ENCODE measurements at places on chromosomes 6 and 20.
A peak's percentile ranks its signal among the peaks of the same experiment; 100 is the strongest.

- DNase-seq: no peak
Observed at GRCh38 chr6:154012852-154013251, 26.2 kb upstream of the OPRM1 start.

DNA sequence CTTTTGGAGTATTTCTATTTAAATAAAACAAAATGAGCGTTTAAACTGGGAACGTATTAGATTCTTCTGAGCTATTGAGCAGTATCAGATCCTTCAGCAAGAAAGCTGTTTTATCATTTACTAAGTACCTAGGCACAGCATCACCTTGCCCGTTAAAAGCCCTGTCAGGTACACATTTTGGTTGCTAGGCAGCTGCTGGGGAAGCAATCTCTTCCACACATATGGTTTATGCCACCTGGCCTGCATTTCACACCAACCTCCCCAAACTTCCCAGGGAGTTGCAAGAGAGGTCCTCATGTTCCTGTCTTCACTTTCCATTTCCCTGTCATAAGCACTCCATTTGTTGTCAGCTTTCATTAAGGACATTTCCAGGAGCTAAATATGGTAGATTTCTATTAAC, 400.1 kb downstream of the PLCB1 start:
- no peak for DNase-seq

DNA sequence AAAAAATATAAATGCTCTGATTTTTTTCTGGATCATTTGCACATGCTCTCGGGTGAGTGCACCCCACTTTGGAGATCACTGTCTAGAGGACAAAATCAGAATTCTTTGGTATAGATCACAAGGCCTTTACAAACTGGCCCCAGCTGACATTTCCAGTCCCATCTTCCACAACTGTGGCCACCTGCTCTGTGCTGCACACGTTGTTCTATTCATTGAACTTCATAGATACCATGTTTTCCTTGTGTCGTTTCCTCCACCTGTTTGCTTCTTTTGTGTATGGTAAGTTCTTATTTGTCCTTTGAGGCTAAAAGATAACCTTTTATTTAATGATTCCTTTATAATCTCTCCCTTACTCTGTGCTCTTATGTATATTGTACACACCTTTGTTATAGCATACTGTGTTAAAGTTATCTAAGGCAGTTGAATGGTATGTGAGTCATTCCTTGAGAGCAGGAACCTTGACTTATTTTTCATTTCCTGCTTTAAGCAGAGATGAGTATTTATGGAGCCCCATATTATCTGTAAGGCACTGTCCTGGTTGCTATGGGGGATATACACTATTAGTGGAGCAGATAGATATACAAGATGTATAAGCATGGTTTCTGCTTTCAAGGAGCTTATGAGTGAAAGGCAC, 12.0 kb upstream of the SLC17A5 start:
- DNase-seq: no peak

DNA sequence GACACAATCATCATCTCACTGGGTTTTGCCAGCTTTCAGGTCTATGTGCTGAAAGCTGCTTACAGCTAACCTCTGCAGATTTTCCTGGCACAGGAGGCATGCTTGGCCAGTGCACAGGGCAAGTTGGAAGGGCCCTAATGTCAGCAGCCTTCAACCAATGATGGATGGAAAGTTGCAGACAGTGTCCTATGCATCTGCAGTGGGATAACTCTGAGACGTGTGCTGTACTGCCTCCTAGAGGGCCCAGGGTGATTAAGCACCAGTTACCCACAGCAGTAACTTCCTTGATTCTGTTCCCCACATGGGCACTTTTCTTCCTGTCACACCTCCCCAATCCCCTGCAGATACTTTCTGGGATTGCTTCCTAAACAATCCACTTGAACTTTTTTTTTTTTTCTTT, 38.6 kb downstream of the OVOL2 start:
- no peak for DNase-seq

- peak; percentile 82 for DNase-seq
Observed at GRCh38 chr20:41316602-41317545, 657 bp downstream of the ZHX3 start.

- DNase-seq: no peak
Observed at GRCh38 chr20:24485981-24486380, 16.6 kb downstream of the SYNDIG1 start.

DNA sequence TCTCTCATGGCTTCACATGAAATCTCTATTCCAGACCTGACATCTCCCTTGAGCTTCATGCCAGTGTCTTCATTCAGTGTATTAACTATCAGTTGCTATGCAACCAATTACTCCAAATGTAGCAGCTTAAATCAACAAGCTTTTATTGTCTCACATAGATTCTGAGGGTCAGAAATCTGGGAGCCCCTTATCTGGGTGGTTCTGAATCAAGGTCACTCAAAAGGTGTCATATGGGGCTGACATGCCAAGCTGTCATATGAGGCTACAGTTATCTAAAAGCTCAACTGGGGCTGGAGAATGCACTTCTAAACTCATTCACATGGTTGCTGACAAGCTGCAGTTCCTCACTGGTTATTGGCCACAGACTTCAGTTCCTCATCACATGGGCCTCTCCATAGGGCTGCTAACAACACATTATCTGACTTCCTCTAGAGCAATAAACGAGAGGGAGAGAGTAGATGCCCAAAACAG, 7.3 kb upstream of the CGA start:
- no peak for DNase-seq

DNA sequence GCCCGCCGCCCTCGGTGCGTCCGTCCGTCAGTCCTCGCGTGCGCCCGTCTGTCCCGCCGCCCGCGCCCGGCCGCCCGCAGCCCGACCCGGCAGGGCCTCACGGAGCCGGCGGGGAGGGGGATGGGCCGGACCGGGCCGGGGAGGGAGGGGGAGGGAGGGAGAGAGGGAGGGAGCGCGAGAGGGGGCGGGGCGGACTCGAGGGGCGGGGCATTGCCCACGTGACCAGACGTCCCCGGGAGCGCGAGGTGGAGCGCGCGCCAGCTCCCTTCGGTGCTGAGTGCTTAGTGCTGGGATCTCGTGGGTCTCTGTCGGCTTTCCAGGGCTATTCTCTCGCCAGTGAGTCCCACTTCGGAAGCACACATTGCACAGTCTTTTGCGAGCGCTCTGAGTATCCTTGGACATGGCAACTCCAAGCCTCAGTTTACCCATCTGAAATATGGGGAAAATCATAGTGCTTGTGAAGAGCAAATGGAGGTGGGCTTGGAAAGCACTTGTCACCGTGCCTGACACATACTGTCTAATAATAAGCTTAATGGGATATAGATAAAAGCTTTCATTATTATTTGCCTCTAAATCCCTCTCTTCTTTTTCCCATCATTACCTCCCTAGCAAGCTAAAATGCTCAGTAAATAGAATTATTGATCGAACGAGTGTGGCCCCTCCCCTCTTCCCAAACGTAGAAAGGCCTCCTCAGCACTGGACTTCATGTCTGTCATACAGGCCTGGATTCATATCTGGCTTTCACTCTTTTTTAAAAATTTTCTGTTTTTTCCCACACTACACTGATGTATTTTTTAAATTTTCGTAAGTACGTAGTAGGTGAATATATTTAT, at the start of gene NCOA6:
Gene NCOA6, minus strand, starts transcription at position 122 of the 833 bp plus-strand sequence. CDS start 43,296 bp downstream, outside the sequence.
- DNase-seq: peak; percentile 83

DNA sequence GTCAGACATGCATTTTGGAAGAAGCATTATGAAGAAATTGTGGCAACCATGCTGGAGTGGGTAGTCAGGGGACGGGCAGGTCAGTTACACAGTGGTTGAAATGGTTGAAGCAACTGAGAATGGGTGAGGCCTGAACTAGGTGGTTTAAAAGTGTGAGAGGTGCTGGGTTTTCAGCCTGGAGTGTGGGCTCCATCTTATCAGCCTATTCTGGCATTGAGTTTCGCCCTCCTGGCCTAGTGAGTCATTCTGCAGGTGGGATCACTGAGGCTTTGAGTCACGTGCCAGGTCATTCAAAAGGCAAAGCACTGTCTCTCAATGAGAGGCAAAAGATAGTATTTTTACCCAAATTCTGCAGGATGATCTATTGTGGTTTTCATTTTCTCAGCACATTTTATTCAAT, 181.9 kb upstream of the CHD6 start:
- DNase-seq: no peak

- DNase-seq: peak; percentile 12
Observed at GRCh38 chr6:15063253-15063853, 182.5 kb upstream of the JARID2 start.

DNA sequence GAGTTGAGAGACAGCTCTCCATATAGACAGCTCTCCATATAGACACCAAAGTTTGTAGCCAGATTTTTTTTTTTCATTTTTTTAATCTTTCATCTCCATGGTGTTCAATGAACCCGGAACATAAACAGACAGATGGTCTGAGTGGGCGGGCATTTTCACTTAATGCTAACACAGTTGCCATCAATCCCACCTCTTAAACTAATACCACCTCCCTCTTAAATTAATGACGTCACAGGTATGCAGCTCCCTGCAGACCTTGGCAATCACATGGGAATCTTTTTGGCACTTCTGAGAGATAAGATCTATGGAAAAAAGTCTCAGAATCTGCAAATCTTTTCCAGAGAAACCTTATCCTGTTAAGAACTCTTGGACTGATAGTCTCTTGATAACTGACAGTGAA, 43.2 kb downstream of the PFDN4 start:
- no peak for DNase-seq

DNA sequence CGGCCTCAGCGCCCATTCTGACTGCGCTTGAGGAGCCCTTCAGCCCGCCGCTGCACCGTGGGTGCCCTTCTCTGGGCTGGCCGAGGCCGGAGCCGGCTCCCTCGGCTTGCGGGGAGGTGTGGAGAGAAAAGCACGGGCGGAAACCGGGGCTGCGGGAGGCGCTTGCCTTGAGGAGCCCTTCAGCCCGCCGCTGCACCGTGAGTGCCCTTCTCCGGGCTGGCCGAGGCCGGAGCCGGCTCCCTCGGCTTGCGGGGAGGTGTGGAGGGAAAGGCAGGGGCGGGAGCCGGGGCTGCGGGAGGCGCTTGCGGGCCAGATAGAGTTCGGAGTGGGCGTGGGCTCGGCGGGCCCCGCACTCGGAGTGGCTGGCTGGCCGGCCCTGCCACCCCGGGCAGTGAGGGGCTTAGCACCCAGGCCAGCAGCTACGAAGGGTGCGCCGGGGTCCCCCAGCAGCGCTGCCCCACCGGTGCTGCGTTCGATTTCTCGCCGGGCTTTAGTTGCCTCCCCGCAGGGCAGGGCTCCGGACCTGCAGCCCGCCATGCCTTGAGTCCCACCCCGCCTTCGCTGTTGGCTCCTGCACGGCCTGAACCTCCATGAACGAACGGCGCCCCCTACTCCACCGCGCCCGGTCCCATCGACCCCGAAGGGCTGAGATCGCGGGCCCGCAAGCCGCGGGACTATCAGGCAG, 45.7 kb upstream of the MCUR1 start:
- DNase-seq: no peak

DNA sequence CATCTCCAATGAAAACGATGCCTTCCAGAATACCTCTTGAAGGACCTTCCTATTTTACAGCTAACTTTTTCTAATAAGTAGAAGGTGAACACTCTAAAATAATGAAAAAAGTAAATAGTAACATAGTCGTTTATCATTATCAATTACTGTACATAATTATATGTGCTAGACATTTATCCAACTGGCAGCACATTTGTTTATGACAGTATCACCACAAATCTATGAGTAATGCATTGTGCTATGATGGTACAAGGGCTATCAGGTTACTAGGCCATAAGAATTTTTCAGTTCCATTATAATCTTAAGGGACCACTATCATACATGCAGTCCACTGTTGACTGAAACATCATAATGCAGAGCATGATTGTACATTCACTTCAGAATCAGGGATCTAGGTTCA, 68.4 kb downstream of the ATG5 start:
- peak; percentile 28 for DNase-seq

- no peak for DNase-seq
Observed at GRCh38 chr6:106924694-106925523, 49.6 kb downstream of the CD24 start.

DNA sequence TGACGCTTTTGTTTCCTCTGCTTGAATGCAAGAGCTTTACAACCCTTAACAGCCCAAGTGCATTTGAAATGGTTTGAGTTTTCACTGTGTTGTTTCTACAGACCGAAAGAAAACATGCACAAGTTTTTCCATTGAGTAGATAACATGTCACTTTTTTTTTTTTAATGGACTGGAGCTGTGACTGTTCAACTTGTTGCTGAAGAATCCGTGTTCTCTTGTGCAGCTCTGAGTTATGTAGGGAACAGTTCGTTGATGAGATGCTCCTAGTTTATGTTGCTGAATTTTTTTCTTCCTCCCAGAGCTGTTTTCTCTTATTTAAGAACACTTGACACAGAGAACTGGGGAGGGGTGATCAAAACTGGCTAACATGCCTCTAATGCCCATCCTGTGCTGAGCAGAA, 89.3 kb downstream of the DTD1 start:
- DNase-seq: no peak

GRCh38 chr6:31660381-31661261, at the start of gene C6orf47:
TSS of gene C6orf47 (minus strand) at chr6:31660778. CDS start at chr6:31659947, 831 bp downstream.
- DNase-seq: peak; percentile 78

DNA sequence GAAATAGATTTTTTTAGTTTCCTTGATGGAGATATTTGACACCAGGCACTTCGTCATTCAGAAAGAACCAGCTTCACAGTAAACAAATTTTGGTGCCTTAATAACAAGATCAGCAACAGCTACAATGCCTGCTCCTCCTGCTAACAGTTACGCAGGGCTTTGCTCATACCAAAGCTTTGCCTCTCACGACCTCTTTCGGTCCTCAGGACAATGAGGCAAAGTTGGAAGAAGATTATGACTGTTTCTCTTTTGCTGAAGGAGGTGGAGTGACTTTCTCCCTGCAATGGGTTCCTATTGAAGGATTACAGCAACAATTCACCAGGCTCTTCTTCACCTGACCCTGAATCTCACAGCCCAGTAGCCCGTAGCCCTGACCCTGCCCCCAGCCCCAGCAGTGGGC, 440.1 kb downstream of the PREX1 start:
- DNase-seq: no peak

GRCh38 chr20:36601540-36601939, 4.0 kb upstream of the RAB5IF start:
- DNase-seq: no peak

GRCh38 chr6:38906582-38906981, 142.0 kb upstream of the GLP1R start:
- DNase-seq: no peak

GRCh38 chr20:59377842-59378241, 77.4 kb downstream of the EDN3 start:
- DNase-seq: no peak

GRCh38 chr6:41439524-41440418, 104.4 kb downstream of the NCR2 start:
- DNase-seq: no peak

DNA sequence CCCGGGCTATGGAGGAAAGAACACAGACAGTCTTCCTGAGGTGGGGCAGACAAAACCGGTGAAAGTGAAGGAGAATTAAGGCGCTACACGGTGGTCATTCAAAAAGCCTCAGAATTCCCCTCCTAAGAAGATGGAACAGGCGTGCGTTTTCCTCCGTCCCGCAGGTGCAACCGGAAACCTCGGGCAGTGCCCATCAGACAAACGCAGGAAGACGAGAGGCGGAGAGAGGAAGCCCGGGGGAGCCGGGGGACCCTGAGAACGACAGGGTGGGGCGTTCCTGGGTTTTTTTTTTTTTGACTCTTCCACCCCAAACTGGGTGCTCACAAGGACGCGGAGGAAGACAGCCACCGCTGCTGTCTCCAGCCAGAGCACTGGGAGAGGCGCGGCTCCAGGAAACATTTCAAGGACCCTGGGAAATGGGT, 25.4 kb downstream of the TTLL2 start:
- DNase-seq: no peak

Data from fibroblast of gingiva (primary cell).